ENCODE measurements at places on chromosomes 3 and 15. TPM values are rescaled to one million over a fixed set of nuclear protein-coding genes. Genes with fewer than 3 reads are reported as not detected.

The TTC21A gene
- total RNA-seq = 1.4 TPM

The DUOXA2 gene
- not detected for total RNA-seq

The FMN1 gene
- total RNA-seq = 0.11 TPM

The FAM107A gene
- 0.09 TPM for total RNA-seq

The GRK7 gene
- not detected for total RNA-seq

The C15orf39 gene
- total RNA-seq = 4.1 TPM

The RTP1 gene
- total RNA-seq = not detected

The C3orf49 gene
- not detected for total RNA-seq

The COL7A1 gene
- 0.09 TPM for total RNA-seq

The PDZRN3 gene
- 0.11 TPM for total RNA-seq
